MV-4-11 (cell line): ENCODE measurements at places on chromosomes 6 and 20.

DNA sequence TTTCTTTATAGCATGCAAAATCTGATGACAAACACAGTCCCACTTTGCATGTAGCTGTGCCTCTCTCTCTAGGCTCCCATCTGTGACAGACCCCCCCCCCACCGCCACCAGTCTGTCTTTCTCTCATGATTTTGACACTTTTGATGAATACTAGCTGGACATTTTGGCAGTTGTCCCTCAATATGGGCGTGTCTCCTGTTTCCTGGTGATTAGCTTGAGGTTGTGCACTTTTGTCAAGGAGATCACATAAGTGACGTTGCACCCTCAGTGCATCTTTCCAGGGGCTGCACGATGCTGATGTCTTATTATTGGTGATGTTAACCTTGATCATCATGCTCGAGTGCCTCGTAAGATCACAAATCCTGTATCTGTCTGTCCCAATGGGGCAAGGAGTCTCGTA, 155.1 kb downstream of the EYA2 start:
- no peak for DNase-seq

DNA sequence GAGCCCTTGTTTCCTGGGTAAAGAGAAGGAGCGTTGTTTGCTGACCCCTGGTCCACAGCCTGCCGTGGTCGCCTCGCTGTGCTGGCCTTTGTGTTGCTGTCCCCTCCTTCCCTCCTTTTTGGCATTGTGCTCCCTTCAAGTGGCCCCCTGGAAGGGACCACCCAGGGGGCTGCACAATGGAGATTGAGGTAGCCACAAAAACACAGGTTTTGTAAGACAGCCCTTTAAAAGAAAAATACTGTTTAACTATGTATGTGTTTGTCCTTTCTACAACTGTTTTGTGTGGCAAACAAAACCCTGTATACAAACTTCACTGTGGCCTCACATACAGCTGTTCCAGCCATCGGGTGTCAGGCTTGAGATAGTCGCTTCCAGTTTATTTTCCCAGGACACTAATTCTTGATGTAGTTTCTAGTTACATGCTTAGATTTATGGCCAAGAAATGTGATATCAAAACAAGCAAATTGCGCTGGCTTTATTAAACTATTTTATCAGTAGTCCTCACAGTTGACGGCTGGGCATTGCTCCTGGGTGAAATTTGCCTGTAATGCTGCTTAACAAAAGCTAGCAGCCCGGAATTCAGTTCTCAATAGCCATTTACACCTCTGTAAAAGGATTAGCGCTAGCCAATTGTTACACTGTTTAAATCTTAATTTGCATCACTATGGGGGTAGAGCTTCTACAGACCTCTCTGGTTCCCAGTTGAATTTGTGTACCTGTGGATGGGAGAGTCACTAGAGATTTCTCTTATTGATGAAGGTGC, 64.1 kb downstream of the KIZ start:
- no peak for DNase-seq

GRCh38 chr20:49427751-49428518, 54.5 kb downstream of the KCNB1 start:
- no peak for DNase-seq

DNA sequence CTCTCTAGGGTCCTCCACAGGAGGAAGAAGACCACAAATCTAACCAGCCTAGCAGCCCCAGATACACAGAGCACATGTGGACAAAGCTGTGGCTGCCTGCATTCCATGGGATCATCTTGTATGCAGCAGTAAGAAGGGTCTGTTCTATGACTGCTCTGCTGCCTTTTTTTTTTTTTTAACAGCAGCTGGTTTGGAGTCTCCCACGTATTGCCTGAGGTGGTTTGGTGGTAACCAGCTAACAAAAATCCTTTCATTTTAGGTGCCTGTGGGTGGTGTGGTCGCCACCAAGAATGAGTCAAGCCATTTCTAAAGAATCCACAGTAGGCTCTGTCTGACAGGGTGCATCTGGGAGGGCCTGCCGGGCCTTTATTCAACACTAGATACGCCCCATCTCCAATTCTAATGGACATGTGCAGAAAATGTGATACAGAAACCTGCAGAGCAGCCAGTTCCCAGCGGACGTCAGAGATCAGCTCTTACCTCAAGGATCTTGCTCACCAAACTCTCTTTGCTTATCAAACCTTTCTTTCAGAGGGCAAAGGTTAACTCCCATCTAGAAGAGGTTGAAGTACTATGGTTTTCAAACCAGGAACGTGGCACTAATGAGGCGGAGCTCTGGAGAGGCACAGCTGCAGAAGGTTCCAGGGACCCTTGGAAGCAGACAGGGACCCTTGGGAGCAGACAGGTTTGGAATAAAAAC, 32.0 kb downstream of the GNAS-AS1 start:
- peak; percentile 71 for DNase-seq

GRCh38 chr20:10670501-10671220, 3.1 kb downstream of the JAG1 start:
- no peak for DNase-seq

DNA sequence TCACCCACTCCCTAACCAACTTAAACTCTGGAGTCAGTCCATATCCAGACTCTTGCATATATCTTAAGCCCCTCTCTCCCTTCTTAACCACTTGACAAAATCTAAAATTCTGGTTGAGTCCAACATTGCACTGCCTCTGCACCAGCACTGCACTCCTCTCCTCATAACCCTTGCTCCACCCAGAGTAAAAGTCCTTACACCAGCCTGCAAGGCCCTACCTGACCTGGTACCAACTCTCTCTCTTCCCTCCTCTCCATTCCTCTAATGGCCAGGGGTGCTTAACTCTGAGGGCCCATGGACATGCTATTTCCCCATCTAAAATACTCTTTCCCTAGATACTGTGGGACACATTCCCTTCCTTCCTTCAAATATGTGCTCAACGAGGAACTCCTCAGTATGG, 21.0 kb downstream of the STX7 start:
- no peak for DNase-seq

- DNase-seq, result no peak
Measured at GRCh38 chr6:158211273-158212055, 43.3 kb downstream of the GTF2H5 start.

DNA sequence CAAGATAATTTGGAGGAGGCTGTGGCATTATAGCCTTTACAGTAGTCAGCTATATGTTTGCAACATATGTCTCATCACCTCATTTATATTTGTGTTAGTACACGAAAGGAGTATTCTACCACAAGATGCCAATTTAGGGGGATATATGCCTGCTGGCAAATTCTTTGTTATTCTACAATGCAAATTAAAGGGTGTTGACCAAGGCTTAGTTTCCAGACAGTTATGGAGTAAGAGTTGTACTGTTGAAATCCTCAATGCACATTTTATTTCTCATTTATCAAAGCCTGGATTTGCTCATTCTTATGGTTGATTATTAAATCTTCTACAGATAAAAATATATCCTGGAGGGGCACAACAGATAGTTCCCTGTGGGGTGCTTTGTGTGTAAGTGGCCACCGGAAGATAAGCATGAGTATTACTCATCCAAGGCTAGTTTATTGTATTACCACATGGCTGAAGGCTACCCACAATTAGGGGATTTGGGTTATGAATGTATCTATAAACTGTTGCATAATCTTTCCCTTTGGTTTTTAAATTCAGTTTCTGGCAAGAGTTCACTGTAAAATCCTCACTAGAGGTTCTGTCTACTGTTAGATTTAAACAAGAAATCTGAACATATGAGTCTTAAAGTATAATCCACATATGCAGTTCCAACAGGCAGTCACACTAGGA, 9.0 kb downstream of the CST9 start:
- DNase-seq, result peak; percentile 56

DNA sequence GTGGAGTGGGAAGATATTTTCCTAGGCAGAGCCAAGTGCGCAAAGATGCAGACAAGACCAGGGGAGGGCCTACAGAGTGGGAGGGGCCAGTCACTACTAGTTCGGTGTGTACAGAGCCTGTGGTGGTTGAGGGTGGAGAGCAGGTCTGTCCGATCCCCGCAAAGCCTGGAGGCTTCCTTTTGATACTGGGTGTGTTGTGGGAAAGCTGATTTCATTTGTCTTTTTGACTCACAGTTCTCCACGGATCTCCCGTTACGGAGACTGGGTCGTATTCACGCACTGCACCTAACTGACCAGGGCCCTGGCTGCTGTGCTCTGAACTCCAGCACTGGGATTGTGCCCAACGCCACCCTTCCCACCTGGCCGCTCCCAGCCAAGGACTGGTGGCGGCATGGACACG, 1.4 kb upstream of the TIAM2 start:
- no peak for DNase-seq

GRCh38 chr20:38290829-38291814, 12.8 kb upstream of the BPI start:
- no peak for DNase-seq

- no peak for DNase-seq
Measured at GRCh38 chr6:109321752-109322151, 60.5 kb downstream of the CD164 start.

- DNase-seq, result no peak
Measured at GRCh38 chr6:131685266-131685780, 15.9 kb downstream of the OR2A4 start.
